Sigmoid colon (tissue), 7 donors: ENCODE measurements at places on chromosomes 6 and 20. TPM values are rescaled to one million over a fixed set of nuclear protein-coding genes. Genes with fewer than 3 reads are reported as not detected.

- H3K27ac ChIP-seq, result no peak overlapping the region
- H3K27me3 ChIP-seq, result no peaks in the 10 kb centered on the region
- H3K4me1 ChIP-seq, result no peaks in the 10 kb centered on the region
These were observed 169.3 kb downstream of the ANKRD60 start for GRCh38 chr20:58059260-58059544.

- H3K4me3 ChIP-seq, result no peak overlapping the region
- DNase-seq, result no peak
- peak overlapping the region; percentile 32 for H3K27ac ChIP-seq
- H3K36me3 ChIP-seq, result peaks cover 57% of the 10 kb centered on the region
- H3K4me1 ChIP-seq, result no peaks in the 10 kb centered on the region
These were observed 32.5 kb downstream of the PLCG1 start for GRCh38 chr20:41169791-41170351.

ME1 gene
- 16.9 TPM for total RNA-seq

DNA sequence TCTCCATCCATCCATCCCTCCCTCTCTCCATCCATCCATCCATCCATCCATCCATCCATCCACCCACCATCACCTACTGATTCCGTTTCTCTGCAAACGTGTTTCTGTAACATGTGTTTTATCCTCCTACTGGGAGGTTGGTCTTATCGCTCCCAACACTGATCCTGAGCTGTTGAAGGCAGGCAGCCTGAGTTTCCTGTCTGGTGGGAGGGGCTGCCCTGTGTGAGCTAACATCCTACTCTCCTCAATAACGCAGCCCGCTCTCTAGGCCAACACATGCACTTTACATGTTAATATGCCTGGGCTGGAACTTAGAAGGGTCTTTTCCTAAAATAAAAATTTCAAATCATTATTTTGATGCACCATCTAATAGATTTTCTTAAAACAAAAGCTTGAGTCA lies 126.5 kb downstream of the WDR27 start:
- DNase-seq, result no peak
- no peaks in the 10 kb centered on the region for H3K36me3 ChIP-seq
- H3K27me3 ChIP-seq, result no peaks in the 10 kb centered on the region
- H3K4me3 ChIP-seq, result no peak overlapping the region
- H3K27ac ChIP-seq, result no peak overlapping the region

- DNase-seq, result peak; percentile 75
- H3K27ac ChIP-seq, result no peak overlapping the region
- H3K27me3 ChIP-seq, result no peaks in the 10 kb centered on the region
- H3K36me3 ChIP-seq, result peaks cover 27% of the 10 kb centered on the region
- no peaks in the 10 kb centered on the region for H3K4me1 ChIP-seq
- H3K4me3 ChIP-seq, result no peak overlapping the region
These were observed 298.6 kb downstream of the SYNE1 start for GRCh38 chr6:152338335-152339125.

DNA sequence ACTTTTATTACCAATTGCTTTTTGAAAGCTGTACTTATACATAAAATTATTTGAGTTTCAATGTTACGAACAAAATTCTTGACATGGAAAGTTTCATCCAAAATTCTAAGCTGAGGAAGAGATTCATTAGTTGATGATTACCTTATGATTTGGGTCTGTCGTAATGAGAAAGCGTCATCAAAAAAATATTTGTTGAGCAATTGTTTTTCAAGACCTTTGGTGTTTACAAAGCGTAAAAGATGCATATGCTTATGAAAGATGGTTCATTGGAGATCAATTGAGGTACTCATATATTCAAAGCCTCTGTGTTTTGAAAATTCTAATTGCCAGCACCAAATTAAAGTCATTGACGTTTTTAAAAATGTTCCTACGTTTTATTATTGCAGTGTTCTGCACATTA lies 110.5 kb upstream of the DOK5 start:
- no peak overlapping the region for H3K27ac ChIP-seq
- H3K27me3 ChIP-seq, result no peaks in the 10 kb centered on the region
- no peaks in the 10 kb centered on the region for H3K36me3 ChIP-seq
- no peaks in the 10 kb centered on the region for H3K4me1 ChIP-seq

PSMB9 gene
- total RNA-seq, result 15.0 TPM

ZNF343 gene
- 10.7 TPM for total RNA-seq

WFDC10B gene
- total RNA-seq, result not detected

DNA sequence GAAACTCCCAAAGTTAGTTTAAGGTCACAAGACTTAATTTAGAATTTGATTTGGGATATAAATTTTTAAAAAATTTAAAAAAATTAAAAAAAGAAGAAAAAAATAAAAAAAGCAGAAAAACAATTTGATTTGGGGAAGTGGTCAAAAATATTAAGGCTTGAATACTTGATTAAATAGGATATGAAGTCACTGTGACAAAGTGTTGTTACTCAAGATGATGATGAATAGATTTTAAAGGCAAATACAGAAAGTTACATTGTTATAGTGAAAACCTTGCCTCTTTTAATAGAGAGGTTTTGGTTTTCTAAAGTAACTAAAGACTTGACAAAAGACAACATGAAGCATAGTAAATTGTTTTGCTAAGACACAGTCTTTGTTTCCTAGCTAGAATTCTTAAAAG lies 7.2 kb downstream of the CST9 start:
- H3K4me3 ChIP-seq, result no peak overlapping the region
- no peaks in the 10 kb centered on the region for H3K27me3 ChIP-seq
- H3K4me1 ChIP-seq, result no peaks in the 10 kb centered on the region
- no peak overlapping the region for H3K27ac ChIP-seq
- H3K36me3 ChIP-seq, result no peaks in the 10 kb centered on the region

VSX1 gene
- total RNA-seq, result not detected

GLYATL3 gene
- not detected for total RNA-seq

GRCh38 chr6:161316531-161316930 lies 42.7 kb upstream of the AGPAT4 start:
- no peaks in the 10 kb centered on the region for H3K36me3 ChIP-seq
- H3K27me3 ChIP-seq, result no peaks in the 10 kb centered on the region
- H3K4me1 ChIP-seq, result no peaks in the 10 kb centered on the region
- no peak for DNase-seq
- no peak overlapping the region for H3K27ac ChIP-seq

DNA sequence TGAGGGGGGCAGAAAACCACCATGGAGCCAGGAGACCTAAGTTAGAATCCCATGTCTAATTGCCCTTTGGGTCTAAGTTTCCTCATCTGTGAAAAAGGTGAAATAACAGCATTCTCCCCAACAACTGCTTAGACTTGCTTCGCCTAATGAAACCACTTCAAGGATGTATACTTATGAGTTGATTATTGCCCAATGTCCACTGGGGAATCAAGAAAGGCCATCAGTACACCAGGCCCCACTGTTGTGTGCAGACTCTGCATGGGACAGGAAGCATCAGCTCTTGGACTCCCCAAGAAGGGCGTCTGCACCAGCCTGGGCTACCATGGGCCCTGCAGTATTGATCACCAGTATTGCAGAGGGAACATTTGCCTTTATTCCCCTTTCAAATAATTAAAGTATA lies 189.6 kb downstream of the MAFB start:
- H3K36me3 ChIP-seq, result no peaks in the 10 kb centered on the region
- no peak for DNase-seq
- no peak overlapping the region for H3K27ac ChIP-seq
- no peaks in the 10 kb centered on the region for H3K4me1 ChIP-seq
- no peak overlapping the region for H3K4me3 ChIP-seq
- H3K27me3 ChIP-seq, result no peaks in the 10 kb centered on the region

DNA sequence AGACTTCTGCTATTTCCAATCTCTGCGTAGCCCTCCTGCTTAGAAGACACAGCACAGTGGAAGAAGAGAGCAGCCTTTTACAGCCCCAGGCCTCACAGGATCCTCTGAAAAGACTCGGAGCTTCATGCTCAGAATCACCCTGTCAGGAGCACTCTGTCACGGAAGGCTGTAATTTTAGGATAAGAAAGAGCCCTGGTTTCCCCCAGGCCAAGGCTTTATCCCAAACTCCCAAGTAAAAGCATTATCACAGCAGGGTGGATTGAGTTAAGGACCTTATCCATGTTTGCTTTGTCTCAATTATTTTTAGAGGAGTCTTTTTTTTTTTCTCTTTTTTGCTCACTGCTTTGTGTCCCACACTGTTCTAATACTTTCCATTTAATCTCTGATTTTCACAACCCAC lies 39.2 kb downstream of the ANKS1A start:
- DNase-seq, result no peak
- no peaks in the 10 kb centered on the region for H3K36me3 ChIP-seq
- no peak overlapping the region for H3K27ac ChIP-seq
- H3K4me3 ChIP-seq, result no peak overlapping the region

- no peaks in the 10 kb centered on the region for H3K36me3 ChIP-seq
- no peaks in the 10 kb centered on the region for H3K27me3 ChIP-seq
- no peak overlapping the region for H3K27ac ChIP-seq
- no peaks in the 10 kb centered on the region for H3K4me1 ChIP-seq
These were observed 70.7 kb downstream of the LRFN2 start for GRCh38 chr6:40516429-40516828.

DNA sequence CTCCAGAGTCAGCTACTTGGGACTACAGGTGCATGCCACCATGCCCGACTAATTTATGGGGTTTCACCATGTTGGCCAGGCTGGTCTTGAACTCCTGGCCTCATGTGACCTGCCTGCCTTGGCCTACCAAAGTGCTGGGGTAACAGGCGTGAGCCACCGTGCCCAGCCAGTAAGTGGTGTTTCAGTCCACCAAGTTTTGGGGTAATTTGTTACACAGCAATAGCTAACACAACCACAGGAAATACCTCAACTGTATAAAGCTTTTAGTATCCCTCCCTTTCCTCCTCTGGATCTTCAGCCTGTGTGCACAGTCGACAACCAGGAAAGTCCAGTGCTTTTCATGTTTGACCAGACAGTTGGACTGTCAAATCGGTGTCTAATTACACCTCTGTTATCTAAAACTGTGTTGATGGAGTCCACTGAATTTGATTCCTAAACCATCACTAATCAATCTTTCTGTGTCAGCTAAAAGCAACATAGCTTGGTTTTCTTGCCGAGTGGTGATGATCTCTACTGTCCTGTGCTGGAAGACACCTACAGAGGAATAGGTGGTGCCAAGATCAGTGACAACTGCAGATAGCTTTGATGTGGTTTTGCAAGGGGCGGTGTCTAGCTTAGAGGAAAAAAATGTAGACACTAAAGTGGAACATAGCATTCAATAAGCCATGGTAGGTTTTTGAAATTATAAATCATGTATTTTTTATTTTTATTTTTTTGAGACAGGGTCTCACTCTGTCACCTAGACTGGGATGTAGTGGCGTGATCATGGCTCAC lies 22.2 kb upstream of the ZBTB2 start:
- H3K4me3 ChIP-seq, result no peak overlapping the region
- no peak overlapping the region for H3K27ac ChIP-seq
- no peak for DNase-seq
- no peaks in the 10 kb centered on the region for H3K27me3 ChIP-seq
- H3K4me1 ChIP-seq, result no peaks in the 10 kb centered on the region
- peaks cover 8% of the 10 kb centered on the region for H3K36me3 ChIP-seq

DNA sequence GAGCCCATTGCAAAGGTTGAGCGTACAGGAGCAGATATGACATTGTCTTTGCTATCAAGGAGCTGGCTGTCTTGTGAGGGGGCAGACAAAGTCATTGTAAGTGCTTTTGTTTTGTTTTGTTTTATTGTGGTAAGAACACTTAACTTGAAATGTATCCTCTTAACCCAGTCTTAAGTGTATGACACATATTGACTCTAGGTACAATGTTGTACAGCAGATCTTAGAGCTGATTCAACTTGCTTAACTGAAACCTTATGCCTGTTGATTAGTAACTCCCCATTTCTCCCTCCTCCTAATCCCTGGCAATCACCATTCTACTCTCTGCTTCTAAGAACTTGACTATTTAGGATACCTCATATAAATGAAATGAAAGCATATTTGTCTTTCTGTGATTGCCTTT lies 429.0 kb downstream of the BMP2 start:
- H3K27me3 ChIP-seq, result no peaks in the 10 kb centered on the region
- H3K4me1 ChIP-seq, result no peaks in the 10 kb centered on the region
- H3K36me3 ChIP-seq, result no peaks in the 10 kb centered on the region
- no peak overlapping the region for H3K4me3 ChIP-seq
- H3K27ac ChIP-seq, result no peak overlapping the region
- DNase-seq, result no peak

GRCh38 chr6:3357678-3358077 lies 98.9 kb downstream of the PSMG4 start:
- H3K36me3 ChIP-seq, result no peaks in the 10 kb centered on the region
- no peak overlapping the region for H3K4me3 ChIP-seq
- no peaks in the 10 kb centered on the region for H3K27me3 ChIP-seq

CCR6 gene
- not detected for total RNA-seq

DNA sequence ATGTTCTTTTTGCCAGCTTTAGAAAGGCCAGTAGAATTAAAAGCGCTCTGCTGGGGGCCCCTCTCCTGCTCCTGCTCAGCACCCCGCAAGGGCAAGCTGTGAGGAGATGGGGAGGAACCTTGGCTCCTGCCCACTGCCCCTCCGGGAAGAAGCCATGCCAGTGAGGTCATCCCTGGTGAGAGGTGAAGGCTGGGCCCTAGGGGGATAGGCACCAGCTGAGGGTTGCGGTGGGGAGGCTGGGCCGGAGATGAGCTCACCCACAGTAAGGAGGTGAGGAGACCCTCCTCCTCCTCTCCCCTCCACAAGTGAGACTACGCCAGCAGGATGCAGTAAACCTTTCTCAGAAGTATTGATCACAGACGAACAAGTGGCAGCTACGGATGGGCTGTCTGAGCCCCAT lies 32.1 kb downstream of the LRFN2 start:
- no peaks in the 10 kb centered on the region for H3K27me3 ChIP-seq
- no peak for DNase-seq
- H3K27ac ChIP-seq, result no peak overlapping the region
- no peaks in the 10 kb centered on the region for H3K4me1 ChIP-seq
- no peaks in the 10 kb centered on the region for H3K36me3 ChIP-seq
